ENCODE measurements at places on chromosomes 7 and 10.
A peak's percentile ranks its signal among the peaks of the same experiment; 100 is the strongest.

- DNase-seq, result no peak
Measured at GRCh38 chr7:2627258-2628129, 4.3 kb upstream of the TTYH3 start.

- no peak for DNase-seq
Measured at GRCh38 chr7:147438216-147438615, 1152.3 kb upstream of the C7orf33 start.

GRCh38 chr7:96962221-96962885, 43.0 kb upstream of the DLX6 start:
- no peak for DNase-seq

- DNase-seq, result no peak
Measured at GRCh38 chr10:13822490-13822889, 235.7 kb downstream of the PRPF18 start.

DNA sequence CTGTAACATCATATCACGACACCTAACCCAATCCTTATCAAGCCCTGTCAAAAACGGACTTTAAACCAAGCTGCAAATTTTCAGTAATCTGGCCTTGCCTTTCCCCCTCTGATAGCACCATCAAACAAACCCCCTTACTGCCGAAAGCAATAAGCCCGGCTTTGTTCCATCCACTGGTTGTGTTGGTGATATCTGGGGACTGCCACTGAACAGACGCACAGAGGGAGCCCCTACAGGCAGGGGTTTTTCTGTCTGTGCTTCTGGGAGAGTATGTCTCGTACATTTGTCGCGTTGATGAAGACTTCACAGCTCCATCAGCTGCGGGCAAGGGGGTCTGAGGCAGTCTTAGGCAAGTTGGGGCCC, 550 bp upstream of the PLAU start:
- DNase-seq, result no peak

GRCh38 chr10:77970869-77971803, 44.6 kb upstream of the DLG5 start:
- no peak for DNase-seq

DNA sequence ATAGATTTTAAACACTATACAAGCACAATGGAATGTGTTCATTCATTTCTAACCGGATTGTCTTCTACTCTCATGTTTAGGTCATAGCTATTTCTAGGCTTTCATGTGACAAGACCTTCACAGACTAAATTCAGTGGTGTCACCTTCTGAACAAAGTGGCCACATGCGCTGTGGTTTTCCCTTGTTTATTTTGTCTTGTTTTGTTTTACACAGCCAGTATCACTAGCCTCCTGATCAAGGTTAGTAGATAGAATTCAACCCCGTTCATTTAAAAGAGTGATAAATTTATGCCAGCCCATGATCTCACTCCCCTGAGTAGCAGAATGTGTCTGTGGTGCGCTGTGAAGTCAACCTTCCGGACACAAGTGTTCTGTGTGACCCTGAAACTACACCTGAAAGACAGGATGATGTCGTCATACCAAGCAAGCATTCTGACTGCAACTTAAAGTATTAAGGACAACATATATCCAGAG, 209.1 kb downstream of the CREB5 start:
- DNase-seq, result no peak

DNA sequence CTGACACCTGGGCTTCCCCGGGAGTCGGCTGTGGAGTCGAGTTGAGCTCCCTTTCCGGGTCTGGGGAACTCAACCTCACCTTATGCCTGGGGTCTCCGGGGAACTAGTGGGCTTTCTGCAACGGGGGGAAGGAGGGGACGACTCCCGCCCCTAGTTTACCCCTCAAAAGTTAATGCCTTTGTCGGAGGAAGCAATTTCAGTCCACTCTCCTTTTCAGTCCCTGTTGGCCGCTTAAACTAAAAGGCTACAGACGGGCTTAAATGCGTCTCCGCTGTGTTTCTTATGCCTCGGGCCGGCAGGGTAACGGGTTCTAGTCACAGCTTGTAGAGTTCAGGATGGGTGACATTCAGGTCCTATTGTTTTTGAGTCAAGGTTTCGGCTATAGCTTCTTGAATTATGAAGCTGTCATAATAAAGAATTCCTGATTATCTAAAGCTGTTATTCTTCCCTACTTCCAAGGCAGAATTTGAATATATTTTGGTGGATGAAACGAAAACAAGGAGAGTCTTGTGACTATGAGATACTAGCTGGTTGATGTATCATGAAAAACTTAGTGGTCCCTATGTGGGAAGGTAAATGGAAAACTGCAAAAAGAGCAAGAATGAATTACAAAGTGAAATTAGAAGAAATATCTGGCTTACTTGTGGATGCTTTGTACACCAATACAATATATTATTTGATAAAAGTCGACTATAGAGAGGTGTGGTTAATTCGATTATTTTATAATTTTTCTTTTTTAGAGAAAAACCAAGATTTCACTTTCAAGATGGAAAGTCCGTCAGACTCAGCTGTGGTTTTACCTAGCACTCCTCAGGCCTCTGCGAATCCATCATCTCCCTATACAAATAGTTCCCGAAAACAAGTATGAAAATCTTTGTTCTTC, 495 bp downstream of the SFR1 start:
- peak; percentile 26 for DNase-seq

DNA sequence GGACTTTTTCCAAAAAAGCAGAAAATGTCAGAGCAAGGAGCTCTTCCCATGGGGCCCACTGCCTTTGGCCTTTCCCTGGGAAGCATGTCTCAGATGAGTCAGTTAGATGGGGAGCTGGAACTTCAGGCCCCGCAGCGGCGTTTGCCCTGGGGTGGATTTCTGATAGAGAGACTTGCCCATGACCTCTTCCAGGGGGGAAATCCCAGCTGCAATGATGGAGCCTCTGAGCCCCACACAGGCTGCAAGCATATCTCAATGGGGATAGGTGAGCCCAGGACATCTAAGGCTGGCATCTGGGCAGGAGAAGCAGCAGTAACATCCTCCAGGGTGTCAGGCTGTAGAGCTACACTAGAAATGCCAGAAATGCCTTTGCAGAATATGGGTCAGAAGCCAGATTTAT, 269.2 kb upstream of the TCERG1L start:
- DNase-seq, result no peak

DNA sequence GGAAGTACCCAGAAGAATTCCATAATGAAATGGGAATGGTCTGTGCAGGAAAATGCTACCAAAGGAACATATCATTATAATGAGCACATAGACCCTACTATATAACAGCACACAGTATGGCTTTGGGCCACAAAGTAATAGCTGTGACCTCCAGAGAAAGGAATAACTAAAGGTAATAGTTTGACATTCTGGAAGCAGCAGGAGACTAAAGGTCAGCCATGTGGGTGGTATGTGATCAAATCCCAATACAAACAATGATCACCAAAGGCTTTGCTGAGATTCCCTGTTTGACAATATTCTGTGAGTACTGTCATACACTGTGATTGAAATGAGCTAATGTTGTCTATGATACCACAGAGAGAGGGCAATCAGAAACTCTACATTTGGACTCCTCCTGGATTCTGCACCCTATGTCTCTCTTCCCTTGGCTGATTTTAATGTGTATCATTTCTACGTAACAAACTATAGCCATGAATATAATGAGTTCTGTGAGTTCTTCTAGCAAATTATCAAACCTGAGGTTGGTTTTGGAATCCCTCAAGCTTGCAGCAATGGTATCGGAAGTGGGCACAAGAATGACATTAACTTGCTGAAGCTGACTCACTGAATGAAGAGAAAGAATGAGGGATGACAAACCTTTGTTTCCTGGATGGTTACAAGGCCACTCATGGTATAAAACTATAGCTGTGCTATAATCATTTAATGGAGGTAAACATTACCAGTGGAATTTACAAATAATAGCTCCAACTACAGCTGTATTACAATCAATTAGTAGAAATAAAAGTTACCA, 99.6 kb downstream of the JMJD1C start:
- no peak for DNase-seq

DNA sequence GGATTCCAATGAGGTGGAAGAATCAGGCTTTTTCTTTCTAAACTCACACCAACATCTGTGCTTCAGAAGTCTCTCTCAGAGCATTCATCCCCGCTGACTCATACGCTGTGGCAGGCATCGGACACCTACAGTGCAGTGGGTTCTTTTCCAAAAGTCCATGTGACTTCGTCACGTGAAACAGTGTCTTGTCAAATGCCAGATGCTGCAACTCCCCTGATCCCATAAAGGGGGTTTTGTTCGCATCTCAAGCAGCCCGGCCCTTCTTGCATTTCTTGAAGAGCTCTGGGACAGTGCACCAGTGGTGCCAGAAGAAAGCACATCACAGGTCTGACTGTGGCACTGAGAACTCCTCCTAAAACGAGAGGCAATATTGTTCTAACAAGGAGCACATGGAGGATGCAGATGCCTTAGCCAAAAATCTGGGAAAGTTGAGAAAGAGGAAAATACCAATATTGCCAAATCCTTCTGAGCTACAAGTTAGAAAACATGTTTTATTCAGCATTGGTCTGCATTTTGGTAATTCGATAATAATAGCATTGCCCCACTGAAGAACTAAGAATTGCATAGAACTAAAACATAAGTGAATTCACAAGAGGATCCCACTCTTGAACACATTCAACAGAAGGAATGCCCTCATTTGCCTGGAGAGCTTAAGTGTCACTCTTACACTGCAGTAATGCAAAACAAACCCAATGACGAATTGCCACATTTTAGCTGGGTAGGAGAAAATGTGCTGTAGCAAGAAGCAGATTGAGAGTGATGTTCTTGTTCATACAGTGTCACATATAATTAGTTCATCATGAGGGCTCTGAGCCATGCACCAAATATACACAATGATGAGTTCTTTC, 204.4 kb downstream of the CXCL12 start:
- no peak for DNase-seq

- no peak for DNase-seq
Measured at GRCh38 chr10:21649454-21649872, 115.4 kb downstream of the MLLT10 start.

GRCh38 chr7:27347276-27347640, 104.7 kb downstream of the EVX1 start:
- no peak for DNase-seq

GRCh38 chr10:23294638-23295247, 49.9 kb downstream of the C10orf67 start:
- peak; percentile 4 for DNase-seq

GRCh38 chr10:107164992-107165391, 486 bp upstream of the SORCS1 start:
- no peak for DNase-seq

DNA sequence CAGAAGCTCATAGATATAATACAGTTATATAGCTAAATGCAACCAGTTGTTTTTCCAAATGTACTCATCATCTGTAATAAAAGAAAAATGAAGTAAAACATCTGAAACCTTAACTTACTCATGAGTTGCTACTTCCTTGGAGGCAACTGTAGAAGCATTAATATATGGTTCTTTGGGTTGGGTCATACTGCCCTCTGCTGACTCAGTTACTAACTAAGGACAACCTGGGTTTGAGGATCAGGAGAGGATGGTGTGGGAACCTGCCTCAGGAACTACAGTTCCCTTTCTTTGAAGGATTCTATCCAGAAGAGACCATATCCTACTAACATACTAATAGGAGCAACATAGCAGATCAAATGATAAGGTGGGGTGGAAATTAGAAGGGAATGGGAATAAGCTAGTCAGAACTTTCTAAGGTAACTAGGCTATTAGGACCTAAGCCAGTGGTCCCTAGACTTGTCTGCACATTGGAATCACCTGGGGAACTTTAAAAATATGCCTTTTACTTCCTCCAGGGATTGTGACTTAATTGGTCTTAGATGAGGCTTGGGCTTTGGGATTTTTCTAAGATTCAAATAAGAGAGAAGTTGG, 20.7 kb downstream of the COX15 start:
- peak; percentile 14 for DNase-seq

DNA sequence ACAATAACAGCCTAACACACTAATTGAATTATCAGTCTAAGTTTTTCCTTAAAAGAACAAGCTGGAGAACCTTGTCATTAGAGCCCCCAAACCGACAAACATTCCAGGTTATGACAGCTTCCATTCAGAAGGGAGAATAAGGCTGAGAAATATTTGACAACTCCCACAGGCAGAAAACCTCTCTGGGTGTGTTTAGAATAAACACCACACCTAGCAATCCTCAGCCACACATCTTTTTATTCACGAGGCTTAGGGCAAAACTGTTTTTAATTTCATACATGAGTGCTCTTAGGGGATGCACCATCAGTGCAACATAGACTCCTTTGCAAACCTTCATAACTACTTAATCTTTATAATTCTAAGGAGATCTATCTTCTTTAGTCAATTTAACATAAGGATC, 24.2 kb downstream of the STN1 start:
- DNase-seq, result no peak

DNA sequence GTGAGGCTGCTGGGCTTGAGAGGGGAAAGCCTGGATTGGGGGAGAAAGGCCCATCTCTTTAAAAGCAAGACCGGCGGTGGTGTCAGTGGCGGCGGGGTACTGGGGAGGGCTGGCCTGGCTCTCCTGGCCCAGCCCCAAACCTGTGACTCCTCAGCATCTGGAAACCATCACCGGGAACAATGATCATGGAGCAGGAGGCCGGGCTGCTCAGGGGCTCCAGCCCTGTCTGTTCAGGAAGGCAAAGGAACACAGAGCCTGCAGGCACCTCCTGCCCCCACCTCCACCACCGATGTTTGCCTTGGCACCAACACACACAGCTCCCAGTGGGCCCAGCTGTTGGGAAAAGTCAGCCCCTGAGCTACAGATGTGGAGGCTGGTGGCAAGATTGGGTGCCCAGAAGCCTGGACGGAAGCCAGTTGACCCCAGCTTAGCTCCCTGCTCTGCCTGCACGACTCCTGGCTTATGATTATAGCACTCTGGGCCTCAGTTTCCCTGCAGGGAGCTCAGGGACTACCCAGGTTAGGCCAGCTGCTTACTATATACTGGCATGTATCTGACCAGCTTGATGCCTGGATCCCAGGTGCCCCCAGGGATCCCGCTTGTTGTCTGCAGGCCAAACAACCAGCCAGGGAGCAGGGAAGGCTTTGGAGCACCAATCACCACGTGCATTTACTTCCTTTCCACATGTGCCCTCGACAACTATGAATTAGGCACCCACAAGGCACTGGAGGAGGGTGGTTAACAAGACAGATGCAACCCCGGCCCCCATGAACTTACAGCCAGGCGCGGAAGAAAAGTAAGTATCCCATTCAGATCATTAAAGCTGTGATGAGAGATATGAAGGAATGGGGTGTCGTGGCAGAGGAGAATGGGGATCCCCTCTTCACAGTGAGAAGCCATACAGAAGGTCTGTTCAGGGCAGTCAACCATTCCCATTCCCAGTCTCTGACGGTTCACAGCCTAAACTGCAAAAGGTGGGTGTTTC, 37.3 kb downstream of the ZCCHC24 start:
- DNase-seq, result no peak

DNA sequence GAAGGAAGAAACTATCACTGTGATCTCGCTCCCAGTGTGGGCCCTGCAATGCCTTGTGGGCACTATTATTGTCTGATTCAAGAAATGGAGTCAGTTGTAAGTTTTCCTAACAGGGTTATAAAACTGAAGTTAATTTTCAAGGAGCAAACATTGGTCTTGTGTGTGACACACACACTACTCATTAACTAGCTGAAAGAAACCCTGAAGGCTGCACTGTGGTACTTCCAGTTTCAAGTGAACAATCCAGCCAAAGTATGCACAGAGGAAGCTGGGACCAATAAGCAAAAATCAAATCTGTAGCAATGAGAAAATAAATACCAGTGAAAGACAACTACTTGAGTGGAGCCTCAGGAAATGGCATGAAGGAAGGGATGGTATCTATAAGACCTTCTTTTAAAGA, 506.6 kb upstream of the POT1 start:
- DNase-seq, result no peak

Data from RPMI8226 (cell line).